D721Med (cell line): ENCODE measurements at places on chromosomes 7 and 10.

DNA sequence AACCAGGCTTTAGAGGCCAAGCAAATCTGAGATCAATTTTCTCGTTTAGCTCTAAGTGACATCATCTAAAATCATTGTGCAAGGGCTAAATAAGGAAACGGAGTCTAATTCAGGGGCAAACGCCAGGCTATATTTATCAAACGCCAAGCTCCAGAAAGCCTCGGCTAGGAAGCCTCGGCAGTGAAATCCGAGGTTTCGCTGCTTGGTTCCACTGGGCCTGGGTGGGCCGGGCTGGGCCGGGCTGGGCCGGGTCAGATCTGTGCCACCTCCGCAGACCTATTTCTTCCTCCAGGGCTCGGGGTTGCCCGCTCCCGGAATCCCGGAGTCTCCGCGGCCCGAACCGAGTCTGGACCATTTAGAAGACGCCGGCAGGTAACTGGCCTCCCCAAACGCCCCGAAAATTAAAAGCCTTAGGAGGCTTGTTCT lies 459 bp upstream of the FEZF1 start:
- no peak for DNase-seq

GRCh38 chr7:45574669-45575500 lies 717 bp downstream of the ADCY1 start:
- DNase-seq = no peak

DNA sequence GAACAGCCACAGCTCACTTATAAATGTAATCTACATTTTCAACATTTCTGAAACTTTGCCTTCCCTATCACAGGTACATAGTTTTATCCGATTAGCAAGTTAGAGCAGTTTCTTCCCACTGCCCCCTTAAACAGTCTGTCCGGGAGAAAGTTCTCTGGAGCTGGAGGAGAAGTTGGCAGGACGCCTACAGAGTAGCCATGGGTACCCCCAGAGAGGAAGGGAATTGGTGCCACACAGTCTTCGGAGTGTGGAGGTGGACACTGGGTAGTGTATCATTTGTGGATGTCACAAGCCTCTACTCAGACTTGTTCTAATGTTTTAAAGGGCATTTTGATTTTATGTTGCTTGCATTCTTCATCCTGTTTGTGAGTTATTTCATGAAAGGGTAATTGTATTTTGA lies 39.0 kb downstream of the TAF3 start:
- DNase-seq = no peak

DNA sequence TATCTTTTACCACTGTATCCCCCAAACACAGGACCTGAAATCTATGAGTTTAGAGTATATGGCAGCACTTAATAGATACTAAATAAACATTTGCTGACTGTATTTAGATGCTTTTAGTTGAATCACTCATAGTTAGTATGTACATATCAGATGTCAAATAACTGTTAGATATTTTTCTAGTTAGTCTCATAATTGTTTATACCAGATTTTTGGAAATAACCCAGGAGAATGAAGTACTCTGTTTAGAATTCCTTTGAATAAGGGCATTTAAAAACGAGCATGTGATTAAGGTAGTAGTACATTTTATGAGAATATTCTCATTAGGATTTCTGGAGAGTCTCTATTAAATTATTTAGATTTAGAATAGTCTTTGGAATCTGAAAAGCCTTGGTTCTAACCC lies 22.3 kb upstream of the ZEB1 start:
- no peak for DNase-seq

DNA sequence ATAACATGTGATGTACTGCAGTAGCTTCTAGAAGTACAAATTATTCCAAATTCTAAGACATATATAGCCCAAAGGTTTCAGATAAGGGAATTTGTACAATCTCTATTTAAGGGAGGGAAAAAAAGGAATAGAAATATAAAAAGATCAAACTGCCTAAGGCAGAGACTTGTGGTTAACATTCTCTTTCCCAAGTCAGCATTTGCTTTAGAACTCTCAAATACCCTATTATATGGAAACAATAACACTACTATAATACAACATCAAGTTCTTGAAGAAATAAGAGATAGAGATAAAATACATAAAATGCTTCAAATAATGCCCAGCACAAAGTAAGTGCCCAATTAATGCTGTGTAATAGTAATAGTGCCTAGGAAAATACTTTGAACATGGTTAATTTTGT lies 123.1 kb downstream of the CRPPA start:
- DNase-seq = no peak

DNA sequence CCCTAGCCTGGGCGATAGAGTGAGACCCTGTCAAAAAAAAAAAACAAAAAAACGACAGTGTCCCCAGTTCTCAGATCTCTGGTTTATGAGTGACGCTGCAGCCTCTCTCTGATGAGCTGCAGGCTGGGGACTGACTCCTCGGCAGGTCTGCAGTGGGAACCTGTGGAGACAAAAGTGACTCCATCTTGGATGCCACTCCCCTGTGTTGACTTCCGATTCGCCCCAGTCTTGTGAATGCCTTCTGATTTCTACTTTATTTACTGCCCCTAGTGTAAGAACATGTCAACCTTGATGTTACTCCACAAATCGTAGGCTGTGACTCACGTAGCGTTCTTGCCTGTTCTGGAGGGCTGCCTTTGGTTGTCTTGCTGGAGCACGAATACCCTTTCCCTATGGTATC lies 6.2 kb downstream of the TACR2 start:
- DNase-seq = no peak

GRCh38 chr10:67836972-67837371 lies 1.0 kb downstream of the DNAJC12 start:
- no peak for DNase-seq
